A549 treated with CORT108297 at 1 μM for 4 hours (cell line): ENCODE measurements at places on chromosomes 11 and 22. TPM values are rescaled to one million over a fixed set of nuclear protein-coding genes. Genes with fewer than 3 reads are reported as not detected.

Gene BCO2
- total RNA-seq, result 0.40 to 1.2 TPM (median 0.80 TPM) in 5 replicates

Gene RBMXL2
- total RNA-seq, result not detected in 5 replicates

Gene ARAP1
- 24.7 to 33.5 TPM (median 31.4 TPM) in 5 replicates for total RNA-seq

Gene NLRP14
- not detected in 5 replicates for total RNA-seq

Gene DBX1
- total RNA-seq, result not detected in 5 replicates

Gene NAV2
- total RNA-seq, result 15.6 to 25.7 TPM (median 20.8 TPM) in 5 replicates

Gene GRIK4
- 0.02 to 0.03 TPM in 2 of 5 replicates, not detected in the others for total RNA-seq

Gene ADAMTS8
- total RNA-seq, result 0.37 to 0.66 TPM (median 0.53 TPM) in 5 replicates

Gene MAP6
- total RNA-seq, result 1.5 to 1.9 TPM (median 1.7 TPM) in 5 replicates

Gene PRODH
- 0.32 to 1.1 TPM (median 0.51 TPM) in 5 replicates for total RNA-seq

Gene CRYBB3
- total RNA-seq, result 0.22 TPM in 1 of 5 replicates, not detected in the others

Gene ANKK1
- total RNA-seq, result 0.03 to 0.05 TPM (median 0.04 TPM) in 3 of 5 replicates, not detected in the others
